ENCODE measurements at places on chromosomes 12 and 14. TPM values are rescaled to one million over a fixed set of nuclear protein-coding genes. Genes with fewer than 3 reads are reported as not detected.

GRCh38 chr12:120468821-120469449 is 613 bp downstream of the SRSF9 start:
- DNase-seq = peak; percentile 46
- H3K27me3 ChIP-seq = no peaks in the 10 kb centered on the region
- H3K27ac ChIP-seq = peak overlapping the region; percentile 92
- H3K4me3 ChIP-seq = peak overlapping the region; percentile 95
- peaks cover 12% of the 10 kb centered on the region for H3K4me1 ChIP-seq

- H3K4me1 ChIP-seq = no peaks in the 10 kb centered on the region
- no peak overlapping the region for H3K27ac ChIP-seq
- no peaks in the 10 kb centered on the region for H3K27me3 ChIP-seq
- H3K4me3 ChIP-seq = no peak overlapping the region
Observed at GRCh38 chr12:102498471-102498870, 18.1 kb upstream of the IGF1 start.

DNA sequence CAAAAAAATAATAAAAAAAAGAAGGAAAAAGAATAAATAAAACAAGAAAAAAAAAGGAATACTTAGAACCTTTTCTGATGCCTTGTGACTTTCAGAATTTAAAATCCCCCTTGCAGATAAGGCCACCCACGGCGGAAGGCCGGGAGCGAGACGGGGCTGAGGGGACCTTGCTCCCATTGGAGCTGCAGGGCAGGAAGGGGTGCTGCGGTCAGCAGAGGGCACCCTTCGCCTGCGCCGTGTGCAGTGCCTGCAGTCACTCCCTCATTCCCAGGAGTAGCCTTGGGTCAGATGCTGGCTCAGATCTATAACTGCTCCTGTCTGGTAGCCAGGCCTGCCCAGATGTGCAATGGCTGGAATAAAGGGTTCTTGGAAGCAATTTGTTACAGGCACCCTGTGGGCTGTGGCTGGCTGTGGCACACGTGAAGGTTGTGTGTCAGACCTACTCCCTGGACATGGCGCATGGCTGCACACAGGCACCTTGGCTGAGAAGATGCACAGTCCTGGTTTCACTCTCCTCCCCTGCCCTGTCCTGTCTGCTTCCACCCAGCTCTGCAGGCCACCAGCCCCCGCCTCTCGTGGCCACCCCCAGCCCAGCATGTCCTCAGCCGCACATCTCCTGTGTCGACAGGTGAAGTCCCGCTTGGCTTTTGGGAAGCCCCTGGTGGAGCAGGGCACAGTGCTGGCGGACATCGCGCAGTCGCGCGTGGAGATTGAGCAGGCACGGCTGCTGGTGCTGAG is 13.4 kb upstream of the ALDH2 start:
- peaks cover 3% of the 10 kb centered on the region for H3K4me1 ChIP-seq
- no peaks in the 10 kb centered on the region for H3K36me3 ChIP-seq
- H3K4me3 ChIP-seq = no peak overlapping the region
- no peak overlapping the region for H3K27ac ChIP-seq
- H3K27me3 ChIP-seq = no peaks in the 10 kb centered on the region
- DNase-seq = peak; percentile 85

DNA sequence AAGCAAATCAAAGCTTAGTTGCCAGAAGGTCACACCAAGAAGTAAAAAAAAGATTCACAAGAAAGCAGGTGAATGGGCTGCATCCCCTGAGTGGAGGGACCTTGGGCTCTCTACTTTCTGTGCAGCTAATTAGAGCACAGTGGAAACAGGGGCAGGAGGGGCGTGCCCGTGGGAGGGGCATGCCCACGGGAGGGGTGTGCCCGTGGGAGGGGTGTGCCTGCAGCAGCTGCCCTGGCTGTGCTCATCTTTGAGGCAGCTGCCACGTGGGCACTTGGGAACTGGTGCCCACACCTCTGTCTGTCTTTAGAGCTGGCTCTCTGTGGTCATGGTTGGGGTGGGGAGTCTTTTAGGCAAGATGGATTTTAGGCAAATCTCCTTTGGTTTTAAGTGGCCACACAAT is 60.0 kb downstream of the EML1 start:
- no peak overlapping the region for H3K4me3 ChIP-seq
- DNase-seq = no peak
- H3K36me3 ChIP-seq = no peaks in the 10 kb centered on the region
- no peak overlapping the region for H3K27ac ChIP-seq
- H3K4me1 ChIP-seq = no peaks in the 10 kb centered on the region

GRCh38 chr14:52901357-52901980 is 49.4 kb downstream of the FERMT2 start:
- no peak for DNase-seq
- H3K27me3 ChIP-seq = no peaks in the 10 kb centered on the region
- H3K4me1 ChIP-seq = no peaks in the 10 kb centered on the region
- no peak overlapping the region for H3K4me3 ChIP-seq
- H3K36me3 ChIP-seq = no peaks in the 10 kb centered on the region

DNA sequence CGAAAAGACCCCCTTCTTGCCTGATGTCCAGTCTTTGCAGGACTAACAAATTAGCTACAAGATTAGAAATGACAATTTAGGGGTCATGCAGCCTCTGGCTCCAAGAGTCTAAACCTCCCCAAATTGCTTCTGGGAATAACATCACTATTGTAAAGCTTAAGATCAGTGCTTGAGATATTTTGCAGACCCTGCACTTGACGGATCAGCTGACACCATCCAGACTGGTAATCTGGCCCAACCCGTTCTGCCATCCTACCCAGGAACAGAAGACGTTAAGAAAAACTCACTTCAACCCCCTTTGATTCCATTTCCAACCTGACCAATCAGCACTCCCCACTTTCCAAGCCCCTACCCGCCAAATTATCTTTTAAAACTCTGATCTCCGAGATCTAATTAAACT is 236.7 kb upstream of the KRR1 start:
- no peaks in the 10 kb centered on the region for H3K36me3 ChIP-seq
- peaks cover 4% of the 10 kb centered on the region for H3K4me1 ChIP-seq
- H3K27me3 ChIP-seq = no peaks in the 10 kb centered on the region
- DNase-seq = no peak
- H3K27ac ChIP-seq = peak overlapping the region; percentile 33

- no peak for DNase-seq
- peaks cover 15% of the 10 kb centered on the region for H3K4me1 ChIP-seq
- no peaks in the 10 kb centered on the region for H3K27me3 ChIP-seq
- no peak overlapping the region for H3K4me3 ChIP-seq
Observed at GRCh38 chr12:57370696-57371095, 60.1 kb downstream of the R3HDM2 start.

- no peaks in the 10 kb centered on the region for H3K36me3 ChIP-seq
- no peak overlapping the region for H3K27ac ChIP-seq
- H3K4me3 ChIP-seq = no peak overlapping the region
- H3K27me3 ChIP-seq = no peaks in the 10 kb centered on the region
- no peak for DNase-seq
- H3K4me1 ChIP-seq = peaks cover 11% of the 10 kb centered on the region
Observed at GRCh38 chr14:99137001-99137700, 134.8 kb downstream of the BCL11B start.

DNA sequence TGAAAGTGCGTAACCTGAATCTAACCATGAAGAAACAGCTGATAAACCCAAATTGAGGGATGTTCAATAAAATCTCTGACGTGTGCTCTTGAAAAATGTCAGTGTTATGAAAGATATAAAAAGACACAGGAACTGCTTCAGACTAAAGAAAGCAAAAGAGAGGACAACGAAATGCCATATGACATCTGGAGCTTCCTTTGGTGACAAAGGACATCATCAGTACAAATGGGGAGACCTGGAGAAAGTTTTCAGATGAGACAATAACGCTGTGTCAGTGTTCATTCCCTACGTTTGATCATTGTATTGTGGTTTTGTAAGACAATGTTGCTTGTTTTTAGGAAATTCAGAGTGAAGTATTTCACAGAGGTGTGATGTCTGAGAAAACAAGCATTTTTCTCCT is 125.9 kb upstream of the MAP1LC3B2 start:
- H3K4me1 ChIP-seq = peaks cover 27% of the 10 kb centered on the region
- H3K27me3 ChIP-seq = no peaks in the 10 kb centered on the region
- peak overlapping the region; percentile 84 for H3K27ac ChIP-seq

DNA sequence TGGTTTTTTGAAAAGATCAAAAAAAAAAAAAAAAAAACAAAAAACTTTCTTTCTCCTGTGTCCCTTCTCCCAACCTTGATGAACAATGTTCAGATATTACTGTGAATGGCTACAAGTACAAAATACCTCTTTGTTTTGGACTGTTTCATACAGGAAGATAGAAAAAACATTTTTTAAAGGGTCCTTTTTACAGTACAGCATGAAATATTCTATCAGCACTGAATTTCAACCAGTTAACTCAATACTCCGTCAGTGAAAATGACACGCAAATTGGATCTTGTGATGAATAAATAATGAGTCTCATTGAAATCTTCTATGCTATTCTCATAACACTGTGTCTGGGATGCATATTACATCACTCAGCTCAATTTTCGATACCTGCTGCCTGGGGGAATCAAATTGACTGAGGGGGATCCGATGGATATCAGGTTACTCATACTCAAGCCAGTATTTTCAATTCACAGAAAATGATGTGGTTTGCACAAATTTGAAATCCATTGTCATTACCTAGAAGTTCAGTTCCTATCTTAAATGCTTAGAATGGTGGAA is 179.6 kb downstream of the TMTC2 start:
- no peak overlapping the region for H3K27ac ChIP-seq
- no peaks in the 10 kb centered on the region for H3K27me3 ChIP-seq

GRCh38 chr12:107610021-107610859 is 75.4 kb upstream of the PWP1 start:
- no peaks in the 10 kb centered on the region for H3K4me1 ChIP-seq
- no peaks in the 10 kb centered on the region for H3K36me3 ChIP-seq
- peak; percentile 72 for DNase-seq
- H3K4me3 ChIP-seq = no peak overlapping the region
- H3K27me3 ChIP-seq = no peaks in the 10 kb centered on the region
- no peak overlapping the region for H3K27ac ChIP-seq

Gene IRAK3
- 7.5 TPM for total RNA-seq

DNA sequence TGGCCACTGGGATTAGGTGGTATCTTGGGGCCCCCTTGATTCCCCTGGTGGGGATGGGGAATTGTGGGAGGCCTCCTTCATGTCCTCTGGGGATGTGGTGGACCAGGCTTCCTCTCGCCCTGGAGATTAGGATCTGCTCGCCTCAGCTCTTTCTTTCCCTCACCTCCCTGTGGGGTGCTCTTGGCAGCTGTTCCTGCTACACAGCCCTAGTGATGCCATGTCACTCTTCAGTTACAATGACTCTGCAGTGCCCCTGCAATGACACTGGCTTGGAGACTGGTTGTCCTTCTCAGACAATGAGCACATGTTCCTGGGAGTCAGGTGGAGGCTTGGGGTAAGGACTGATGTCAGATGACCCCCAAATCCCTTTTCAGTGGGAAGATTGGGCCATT is 83.9 kb downstream of the ADCK1 start:
- H3K27ac ChIP-seq = no peak overlapping the region
- DNase-seq = no peak
- H3K27me3 ChIP-seq = no peaks in the 10 kb centered on the region
- H3K4me3 ChIP-seq = no peak overlapping the region
- H3K36me3 ChIP-seq = no peaks in the 10 kb centered on the region

Gene FAM234B
- 4.0 TPM for total RNA-seq

- H3K4me3 ChIP-seq = peak overlapping the region; percentile 50
- peak; percentile 35 for DNase-seq
- peaks cover 10% of the 10 kb centered on the region for H3K4me1 ChIP-seq
- H3K27ac ChIP-seq = peak overlapping the region; percentile 83
- H3K27me3 ChIP-seq = no peaks in the 10 kb centered on the region
Observed at GRCh38 chr14:100376751-100377171, 53.6 kb downstream of the SLC25A47 start.

DNA sequence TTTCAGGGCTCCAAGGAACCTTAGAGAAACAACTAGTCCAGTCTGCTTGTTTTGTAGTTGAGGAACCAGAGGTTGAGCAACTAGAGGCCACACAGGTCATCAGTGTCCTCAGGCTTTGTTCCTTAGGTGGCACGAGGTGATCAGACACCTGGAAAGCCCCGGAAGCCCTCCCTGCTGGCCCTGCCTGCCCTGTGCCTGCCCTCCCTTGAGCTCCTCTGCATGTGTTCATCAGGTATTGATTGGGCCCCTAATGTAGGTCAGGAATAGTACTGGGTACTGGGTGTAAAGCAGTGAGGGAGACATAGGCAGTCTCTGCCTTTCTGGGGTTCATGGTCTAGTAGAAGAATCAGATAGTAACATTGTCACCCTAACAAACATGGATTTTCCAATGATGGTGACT is 114.3 kb downstream of the TSPAN9 start:
- H3K4me3 ChIP-seq = no peak overlapping the region
- H3K36me3 ChIP-seq = no peaks in the 10 kb centered on the region
- no peaks in the 10 kb centered on the region for H3K4me1 ChIP-seq
- DNase-seq = no peak

Gene KCNA5
- total RNA-seq = 1.4 TPM

Gene FAM181A
- not detected for total RNA-seq

Gene RILPL1
- total RNA-seq = 13.6 TPM

Gene GZMH
- total RNA-seq = not detected

GRCh38 chr12:130775953-130776856 is 60.1 kb upstream of the RIMBP2 start:
- peak; percentile 80 for DNase-seq
- no peaks in the 10 kb centered on the region for H3K36me3 ChIP-seq
- peaks cover 7% of the 10 kb centered on the region for H3K27me3 ChIP-seq
- H3K4me3 ChIP-seq = no peak overlapping the region
- peaks cover 8% of the 10 kb centered on the region for H3K4me1 ChIP-seq
- H3K27ac ChIP-seq = no peak overlapping the region

DNA sequence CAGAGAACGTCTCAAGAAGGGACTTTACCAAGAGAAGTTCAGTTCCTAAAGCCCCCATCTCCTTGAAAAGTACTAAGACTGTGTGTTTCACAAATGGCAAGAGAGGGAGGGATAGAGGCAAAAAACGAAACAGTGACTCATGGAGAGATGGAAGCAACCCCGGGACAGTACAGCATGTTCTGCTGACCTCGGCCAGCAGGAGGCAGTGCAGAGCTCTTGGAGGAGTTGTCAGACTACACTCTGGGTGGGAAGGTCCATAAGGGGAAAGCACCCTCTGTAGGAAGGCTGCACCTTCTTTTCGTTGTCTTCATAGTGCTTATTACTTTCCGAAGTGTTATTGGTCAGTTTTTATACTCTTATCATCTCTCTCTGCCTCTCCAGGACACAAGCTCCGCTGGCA is 525.2 kb upstream of the CCDC196 start:
- H3K27ac ChIP-seq = no peak overlapping the region
- H3K36me3 ChIP-seq = no peaks in the 10 kb centered on the region
- no peaks in the 10 kb centered on the region for H3K4me1 ChIP-seq
- H3K27me3 ChIP-seq = no peaks in the 10 kb centered on the region

GRCh38 chr14:65877624-65878023 is 465.1 kb downstream of the FUT8 start:
- no peaks in the 10 kb centered on the region for H3K36me3 ChIP-seq
- no peak overlapping the region for H3K4me3 ChIP-seq
- no peaks in the 10 kb centered on the region for H3K27me3 ChIP-seq
- DNase-seq = no peak

- no peak overlapping the region for H3K4me3 ChIP-seq
- DNase-seq = no peak
- H3K4me1 ChIP-seq = no peaks in the 10 kb centered on the region
- no peaks in the 10 kb centered on the region for H3K36me3 ChIP-seq
- no peak overlapping the region for H3K27ac ChIP-seq
Observed at GRCh38 chr14:52369305-52369801, 55.2 kb downstream of the PTGER2 start.

GRCh38 chr14:86723254-86723624 is 1193.3 kb downstream of the FLRT2 start:
- no peak for DNase-seq
- no peaks in the 10 kb centered on the region for H3K36me3 ChIP-seq
- no peak overlapping the region for H3K27ac ChIP-seq

Gene PRB3
- total RNA-seq = not detected

Gene ACSS3
- 18.8 TPM for total RNA-seq

Gene GRIN2B
- 0.60 TPM for total RNA-seq

GRCh38 chr12:69129017-69129416 is 110.4 kb upstream of the CPSF6 start:
- no peak overlapping the region for H3K4me3 ChIP-seq
- DNase-seq = no peak
- H3K4me1 ChIP-seq = peaks cover 7% of the 10 kb centered on the region
- no peaks in the 10 kb centered on the region for H3K27me3 ChIP-seq
- H3K27ac ChIP-seq = no peak overlapping the region
- no peaks in the 10 kb centered on the region for H3K36me3 ChIP-seq
